ENCODE measurements at places on chromosomes 2 and 18.

DNA sequence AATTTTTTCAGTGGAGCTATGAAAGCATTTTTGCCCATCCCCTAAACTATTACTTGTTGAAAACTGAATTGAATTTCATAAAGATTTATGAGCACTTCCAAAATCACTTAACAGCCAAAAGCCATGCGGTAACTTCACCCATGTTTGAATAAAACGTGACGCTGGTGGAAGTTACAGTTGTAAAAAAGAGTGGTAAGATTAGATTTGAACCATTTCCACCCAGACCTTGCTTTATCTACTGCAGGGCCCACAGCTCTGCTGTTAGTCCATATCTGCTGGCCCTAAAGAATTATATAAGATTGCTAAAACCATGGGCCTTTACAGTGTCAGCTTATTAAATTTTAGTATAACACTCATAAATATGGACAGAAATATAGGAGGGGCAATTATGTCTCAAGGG is 15.5 kb upstream of the ITGA4 start:
- no peak for DNase-seq

DNA sequence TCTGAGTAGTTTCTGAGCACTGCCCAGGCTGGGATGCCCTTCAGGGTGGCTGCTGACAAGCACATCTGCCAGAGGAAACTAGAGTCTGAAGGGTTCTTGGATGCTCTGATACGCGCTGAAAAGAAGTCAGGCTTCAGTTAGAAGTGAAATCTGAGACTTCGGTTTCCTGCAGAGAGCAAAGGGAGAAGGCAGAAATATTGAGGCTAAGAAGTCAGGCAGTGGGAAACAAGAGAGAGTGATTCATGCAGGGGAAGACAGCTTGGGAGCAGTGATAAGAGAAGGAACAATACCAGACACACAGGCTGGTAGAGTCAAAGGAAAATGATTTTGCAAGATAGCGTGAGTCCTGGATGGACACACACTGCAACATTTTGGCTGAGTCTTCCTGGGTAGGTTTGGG is 51.0 kb upstream of the BOD1L2 start:
- no peak for DNase-seq

DNA sequence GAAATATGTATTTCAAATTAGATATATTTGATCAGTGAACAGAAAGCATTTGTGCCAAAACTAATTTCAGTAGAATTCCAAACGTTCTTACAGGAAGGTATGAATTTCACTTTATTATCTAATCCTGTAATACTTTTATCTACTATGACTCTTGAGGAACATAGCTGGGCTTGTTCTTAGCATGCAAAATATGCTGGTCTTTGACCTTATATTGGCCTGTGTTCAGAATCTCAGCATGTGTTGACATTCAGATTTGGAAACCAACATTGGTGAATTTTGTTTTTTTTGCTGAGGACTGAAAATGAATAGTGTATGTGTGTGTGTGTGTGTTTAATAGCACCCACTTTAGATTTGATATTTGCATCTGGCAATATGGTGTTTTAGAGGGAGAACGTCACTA is 112.2 kb downstream of the MEIS1 start:
- no peak for DNase-seq

GRCh38 chr2:162127422-162127821 is 24.6 kb downstream of the GCG start:
- no peak for DNase-seq

DNA sequence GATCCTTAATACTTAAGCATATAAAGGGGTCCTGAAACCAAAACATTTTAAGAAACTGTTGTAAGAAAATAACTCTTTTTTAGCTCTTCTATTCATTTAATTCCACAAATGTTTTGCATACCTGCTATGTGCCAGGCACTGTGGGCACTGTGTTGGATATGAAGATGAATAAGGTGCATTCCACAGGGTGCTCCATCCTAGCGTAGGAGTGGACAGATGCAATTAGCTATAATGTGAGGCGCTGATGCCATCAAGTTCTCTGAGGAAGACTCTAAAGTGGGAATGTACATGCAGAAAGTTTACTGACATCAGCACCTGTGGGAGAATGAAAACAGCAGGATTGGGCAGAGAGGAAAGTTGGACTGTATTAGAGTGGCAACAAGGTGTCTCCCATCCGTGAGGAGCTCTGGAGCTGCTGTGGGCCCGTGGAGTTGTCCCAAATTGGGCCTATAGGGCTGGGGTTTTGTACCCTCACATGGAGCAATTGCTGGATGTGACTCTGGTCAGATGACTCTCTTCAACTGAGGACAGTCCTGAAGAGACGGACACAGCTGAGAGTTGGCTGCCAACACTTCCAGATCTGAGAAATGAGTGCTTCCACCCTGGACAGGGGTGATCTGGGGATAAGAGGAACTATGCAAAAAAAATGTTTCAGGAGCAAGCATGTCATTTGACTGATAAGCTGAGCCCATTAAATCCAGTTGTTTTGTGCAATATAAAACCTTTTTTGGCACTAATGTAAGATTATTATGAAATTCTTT is 22.3 kb downstream of the CD8A start:
- DNase-seq = no peak

DNA sequence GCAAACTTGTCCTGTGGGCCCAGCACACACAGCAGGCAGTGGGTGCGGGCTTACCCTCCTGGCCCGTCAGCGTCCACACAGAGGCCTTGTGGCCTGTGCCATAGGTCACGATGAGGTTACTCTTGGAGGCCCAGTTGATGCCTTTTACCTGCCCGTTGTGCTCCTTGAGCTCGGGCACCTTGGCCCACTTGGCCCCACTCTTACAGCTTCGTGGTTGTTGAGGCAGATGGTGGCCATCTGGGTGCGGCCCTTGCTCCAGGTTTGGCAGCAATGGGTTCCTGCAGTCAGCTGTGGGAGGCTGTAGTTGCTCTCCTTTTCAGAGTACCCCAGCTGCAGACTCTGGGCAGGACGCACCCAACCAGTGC is 45.5 kb upstream of the PTH2R start:
- DNase-seq = no peak

GRCh38 chr2:240438810-240439697 is 3.6 kb downstream of the GPC1 start:
- DNase-seq = no peak

- DNase-seq = no peak
Measured at GRCh38 chr18:71797554-71797953, 746.6 kb downstream of the CBLN2 start.

- no peak for DNase-seq
Measured at GRCh38 chr2:101623031-101623521, 74.4 kb upstream of the MAP4K4 start.

DNA sequence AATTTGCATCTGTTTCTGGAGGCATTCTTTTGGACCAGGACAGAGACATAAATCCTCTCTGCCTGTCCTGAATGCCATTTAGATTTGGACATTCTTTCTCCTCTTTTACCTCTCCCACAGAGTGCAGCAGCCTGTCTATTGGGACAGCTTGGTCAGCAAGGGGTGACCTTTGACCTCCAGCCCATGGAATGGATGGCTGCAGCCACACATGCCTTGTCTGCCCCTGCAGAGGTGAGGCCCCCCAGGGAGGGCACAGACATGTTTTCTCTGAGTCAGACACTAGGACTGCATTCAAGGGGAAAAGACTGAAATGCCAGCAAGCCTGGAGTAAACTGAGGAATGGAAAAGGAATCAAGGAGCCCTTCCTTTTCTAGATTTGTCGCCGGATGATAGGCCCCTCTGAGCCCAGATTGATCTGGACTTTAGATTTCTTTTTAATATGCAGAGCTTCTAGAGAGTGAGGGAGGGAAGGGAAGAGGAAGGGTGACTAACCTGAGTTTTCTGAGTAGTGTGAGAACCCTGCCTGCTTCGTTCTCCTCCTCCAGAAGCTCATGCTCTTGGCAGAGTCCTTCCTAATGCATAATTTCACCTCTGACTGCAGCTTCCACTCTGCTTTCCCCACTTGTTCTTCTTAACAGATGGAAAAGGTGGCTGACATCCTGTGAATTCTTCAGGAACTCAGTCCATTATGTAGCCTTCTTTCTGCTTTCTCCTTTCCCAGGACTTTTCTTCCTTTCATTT is 16.1 kb upstream of the TTLL4 start:
- no peak for DNase-seq

- DNase-seq = peak; percentile 60
Measured at GRCh38 chr2:213189001-213189899, 37.8 kb upstream of the IKZF2 start.

DNA sequence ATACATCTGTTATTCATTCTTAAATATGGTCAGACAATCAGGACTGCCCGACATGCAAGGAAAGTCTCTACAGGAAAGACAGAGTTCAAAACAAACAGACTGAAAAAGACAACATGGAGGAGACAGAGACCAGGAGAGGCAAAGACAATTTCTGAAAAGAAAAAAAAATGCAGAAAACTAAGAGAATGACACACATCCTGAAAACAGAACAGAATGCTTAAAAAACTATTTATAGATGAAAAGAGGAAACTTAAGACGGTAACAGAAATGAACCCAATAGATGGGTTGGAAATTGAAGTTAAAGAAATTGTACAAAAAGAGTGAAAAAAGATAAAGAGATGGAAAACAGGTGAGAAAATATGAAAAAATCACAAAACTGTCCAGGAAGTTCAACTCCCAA is 95.7 kb downstream of the BCL2 start:
- no peak for DNase-seq

GRCh38 chr18:62744076-62744968 is 29.0 kb downstream of the PHLPP1 start:
- DNase-seq = peak; percentile 32

DNA sequence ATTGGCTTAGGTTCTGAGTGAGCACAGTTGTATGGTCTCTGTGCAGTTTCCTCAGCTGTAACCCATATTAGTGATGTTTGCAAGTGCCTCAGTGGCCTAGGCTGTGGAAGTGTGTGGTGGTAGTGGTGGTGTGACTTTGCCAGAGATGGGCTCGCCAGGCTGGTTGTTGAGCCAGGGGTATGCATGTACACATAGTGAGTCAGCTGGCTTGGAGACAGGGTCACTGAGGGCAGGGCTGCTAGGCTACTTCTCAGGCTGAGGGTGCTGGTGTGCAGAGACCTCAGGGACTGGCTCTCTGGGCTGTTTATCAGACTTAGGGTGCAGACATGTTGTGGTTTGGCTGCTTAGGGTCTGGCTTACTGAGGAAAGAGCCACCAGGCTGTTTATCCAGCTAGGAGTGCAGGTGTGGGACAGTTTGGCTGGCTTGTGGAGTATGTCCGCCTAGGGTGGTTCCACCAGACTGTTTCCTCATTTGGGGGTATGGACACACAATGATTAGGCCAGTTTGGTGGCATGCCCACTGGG is 15.0 kb downstream of the APLF start:
- no peak for DNase-seq

- DNase-seq = no peak
Measured at GRCh38 chr18:50287028-50287440, 458 bp downstream of the CXXC1 start.

- DNase-seq = no peak
Measured at GRCh38 chr2:132272713-132273112, 111.0 kb upstream of the ANKRD30BL start.

- peak; percentile 20 for DNase-seq
Measured at GRCh38 chr2:151260573-151261230, 961 bp downstream of the RBM43 start.

GRCh38 chr2:192953116-192953515 is 758.4 kb upstream of the TMEFF2 start:
- no peak for DNase-seq

DNA sequence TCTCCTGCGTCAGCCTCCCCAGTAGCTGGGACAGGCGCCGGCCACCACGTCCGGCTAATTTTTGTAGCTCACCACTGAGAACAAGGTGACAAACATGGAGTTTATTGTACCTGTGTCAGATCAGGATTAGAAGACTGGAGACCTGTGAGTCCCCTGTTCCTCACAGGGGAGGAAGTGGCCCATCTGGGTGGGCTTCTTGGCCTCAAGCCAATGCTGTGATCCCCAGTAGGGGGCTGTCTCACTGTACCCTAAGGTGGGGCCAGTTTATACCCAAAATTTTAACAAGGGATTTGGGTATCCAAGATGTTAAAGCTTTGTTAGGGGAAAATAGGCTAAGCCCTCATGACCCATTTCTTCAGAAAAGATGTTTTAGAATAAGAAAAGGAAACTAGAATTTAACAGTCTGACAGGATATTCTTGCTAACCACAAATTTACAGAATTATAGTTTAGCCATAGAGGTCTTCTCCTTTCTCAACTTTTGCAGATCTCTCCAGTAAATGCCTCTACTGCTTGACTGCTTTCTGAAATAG is 16.3 kb downstream of the PCBP1 start:
- no peak for DNase-seq

DNA sequence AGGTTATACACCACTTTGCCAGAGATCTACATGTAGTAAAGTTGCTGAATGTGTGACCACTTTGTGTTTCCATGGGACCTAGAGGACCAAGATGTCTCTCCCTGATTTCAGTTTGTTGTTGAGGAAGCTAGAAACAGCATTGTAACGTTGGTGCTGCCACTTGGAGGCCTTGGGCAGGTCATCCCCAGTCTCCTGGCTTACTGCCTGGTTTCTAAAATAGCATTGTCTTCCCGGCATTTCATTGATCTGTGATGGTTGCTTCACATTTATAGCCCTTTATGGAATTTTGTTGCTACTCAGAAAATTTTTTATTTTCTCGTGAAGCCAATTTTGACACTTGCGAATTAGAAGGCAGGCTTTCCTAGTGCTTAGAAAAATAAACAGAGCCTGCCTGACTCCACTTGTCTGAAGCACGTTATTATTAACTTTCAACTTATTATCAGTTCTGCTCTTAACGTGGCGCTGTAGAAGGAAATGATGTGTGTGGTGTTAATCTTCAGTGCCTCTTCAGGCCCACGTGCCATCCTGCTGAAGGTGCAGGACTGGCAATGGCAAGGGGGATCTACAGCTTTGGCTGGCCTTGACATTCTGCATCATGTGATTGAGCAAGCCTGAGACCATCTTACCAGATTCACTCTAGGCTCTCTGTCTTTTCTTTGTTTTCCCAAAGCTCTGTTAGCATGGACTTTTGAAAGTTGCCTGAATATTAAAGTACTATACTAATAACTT is 59.9 kb downstream of the INPP4A start:
- DNase-seq = no peak

- no peak for DNase-seq
Measured at GRCh38 chr2:238701341-238702206, 146.3 kb upstream of the TWIST2 start.

GRCh38 chr2:143705108-143705707 is 576.0 kb downstream of the ARHGAP15 start:
- peak; percentile 39 for DNase-seq

- DNase-seq = peak; percentile 15
Measured at GRCh38 chr2:10204326-10205161, 82.0 kb downstream of the RRM2 start.

All from fibroblast of skin of back (primary cell).